Omental fat pad (tissue), 4 donors: ENCODE measurements at places on chromosomes 6 and 20.

DNA sequence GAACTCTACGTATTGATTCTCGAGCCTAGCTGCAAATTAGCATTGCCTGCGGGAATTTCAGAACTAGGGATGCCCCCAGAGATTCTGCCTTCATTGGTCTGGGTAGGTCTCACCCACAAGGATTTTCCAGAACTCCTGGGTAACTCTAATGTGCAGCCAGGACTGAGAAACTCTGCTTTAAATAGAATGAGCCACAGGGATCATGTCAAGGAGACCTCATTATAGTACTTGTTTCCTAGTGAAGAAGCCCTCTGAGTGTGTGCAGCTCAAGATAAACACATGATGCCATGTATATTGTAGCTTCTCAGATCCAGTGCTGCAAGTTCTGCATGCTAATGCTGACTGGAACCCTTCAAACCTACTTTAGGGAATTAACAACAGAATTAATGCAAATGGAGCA is 179.2 kb downstream of the PHACTR1 start:
- DNase-seq: no peak

DNA sequence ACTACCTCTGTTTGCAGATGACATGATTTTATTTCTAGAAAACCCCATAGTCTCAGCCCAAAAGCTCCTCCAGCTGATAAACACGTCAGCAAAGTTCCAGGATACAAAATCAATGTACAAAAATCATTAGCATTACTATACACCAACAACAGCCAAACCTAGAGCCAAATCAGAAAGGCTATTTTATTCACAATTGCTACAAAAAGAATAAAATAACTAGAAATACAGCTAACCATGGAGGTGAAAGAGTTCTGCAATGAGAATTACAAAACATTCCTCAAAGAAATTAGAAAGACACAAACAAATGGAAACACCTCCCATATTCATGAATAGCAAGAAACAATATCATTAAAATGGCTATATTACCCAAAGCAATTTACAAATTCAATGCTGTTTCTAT is 65.6 kb upstream of the HTR1E start:
- no peak for DNase-seq

DNA sequence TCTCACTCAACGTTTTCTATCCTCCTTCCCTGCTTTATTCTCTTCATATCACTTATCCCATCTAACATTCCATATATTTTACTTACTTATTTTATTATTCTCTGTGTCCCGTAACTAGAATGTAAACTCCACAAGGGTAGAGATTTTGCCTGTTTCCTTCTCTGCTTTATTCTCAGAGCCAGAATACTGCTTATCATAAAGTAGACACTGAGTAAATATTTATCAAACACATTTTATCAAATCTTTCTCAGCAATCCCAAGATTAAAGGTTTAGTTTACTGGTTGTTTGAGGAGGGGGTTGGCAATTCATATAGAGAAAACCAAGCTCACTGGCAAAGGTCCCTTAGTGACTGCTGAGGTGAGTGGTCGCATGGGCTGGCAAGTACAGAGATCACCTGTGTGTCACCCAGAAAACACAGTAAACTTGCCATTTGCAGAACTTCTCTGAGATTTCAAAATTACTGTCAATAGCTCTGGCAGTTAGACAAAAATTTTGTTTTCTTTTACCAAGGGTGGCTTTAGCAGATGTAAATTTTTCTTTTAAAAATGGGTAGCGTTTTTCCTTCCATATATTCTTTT is 662.4 kb downstream of the UTRN start:
- DNase-seq: no peak

DNA sequence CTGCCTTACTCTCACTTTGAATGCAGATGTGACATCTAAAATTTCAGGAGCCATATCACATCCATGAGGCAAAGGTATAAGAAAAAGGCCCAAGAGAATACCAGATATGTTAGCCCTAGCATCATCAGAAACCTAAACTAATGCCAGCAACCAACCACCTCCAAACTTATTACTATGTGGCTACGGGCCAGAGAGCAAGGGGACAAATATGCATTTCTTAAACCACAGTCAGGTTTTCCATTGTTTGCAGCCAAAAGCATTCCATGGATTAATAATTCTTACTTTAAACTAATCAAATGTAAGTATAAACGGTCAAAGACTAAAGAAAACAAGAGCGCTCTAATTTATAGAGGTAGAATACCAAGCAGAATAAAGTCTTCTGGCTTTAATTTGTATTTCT is 84.7 kb downstream of the TASP1 start:
- no peak for DNase-seq

- no peak for DNase-seq
Observed at GRCh38 chr6:3696525-3697088, 54.9 kb downstream of the PXDC1 start.

GRCh38 chr6:134351615-134352474 is 33.9 kb upstream of the SGK1 start:
- DNase-seq: no peak

DNA sequence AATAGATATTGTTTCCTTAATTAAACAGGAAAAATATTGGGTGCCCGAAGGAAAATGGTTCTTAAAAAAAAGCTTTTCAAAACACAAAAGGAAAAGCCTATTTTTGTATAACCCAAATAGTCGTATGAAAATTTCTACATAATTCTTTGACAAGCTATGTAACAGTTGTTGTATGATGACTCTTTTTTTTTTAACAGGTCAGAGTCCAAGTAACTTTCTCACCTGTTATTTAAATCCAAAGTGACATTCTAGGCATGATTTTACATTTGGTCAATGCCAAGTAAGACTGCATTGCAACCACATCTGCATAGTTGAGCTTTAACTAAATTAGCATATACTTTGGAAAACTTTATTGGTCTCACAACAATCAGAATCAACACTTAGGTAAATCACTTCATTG is 24.1 kb downstream of the GSTA2 start:
- DNase-seq: no peak

- DNase-seq: no peak
Observed at GRCh38 chr6:161292145-161292544, 18.3 kb upstream of the AGPAT4 start.

GRCh38 chr20:11918981-11919380 is 1.3 kb downstream of the BTBD3 start:
- DNase-seq: no peak

- no peak for DNase-seq
Observed at GRCh38 chr20:18090044-18090443, 32.3 kb upstream of the OVOL2 start.

DNA sequence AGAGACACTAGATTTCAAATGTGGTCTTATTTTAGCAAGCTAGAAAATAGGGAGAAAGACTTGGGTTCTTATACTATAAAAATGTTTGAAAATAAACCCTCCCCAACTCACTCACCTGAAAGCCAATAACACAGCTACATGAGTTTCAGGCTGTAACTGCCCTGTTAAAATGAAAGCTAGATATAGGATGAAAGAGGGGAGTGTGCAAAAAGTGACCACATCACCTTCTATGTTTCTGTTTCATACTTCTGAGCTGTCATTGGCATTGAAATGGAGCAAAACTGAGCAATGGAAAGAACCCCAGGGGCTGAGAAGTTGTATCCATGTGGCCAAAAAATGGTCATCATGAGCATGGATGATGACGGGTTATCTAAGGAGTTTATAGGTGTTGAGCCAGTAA is 148.1 kb upstream of the TENT5A start:
- no peak for DNase-seq

DNA sequence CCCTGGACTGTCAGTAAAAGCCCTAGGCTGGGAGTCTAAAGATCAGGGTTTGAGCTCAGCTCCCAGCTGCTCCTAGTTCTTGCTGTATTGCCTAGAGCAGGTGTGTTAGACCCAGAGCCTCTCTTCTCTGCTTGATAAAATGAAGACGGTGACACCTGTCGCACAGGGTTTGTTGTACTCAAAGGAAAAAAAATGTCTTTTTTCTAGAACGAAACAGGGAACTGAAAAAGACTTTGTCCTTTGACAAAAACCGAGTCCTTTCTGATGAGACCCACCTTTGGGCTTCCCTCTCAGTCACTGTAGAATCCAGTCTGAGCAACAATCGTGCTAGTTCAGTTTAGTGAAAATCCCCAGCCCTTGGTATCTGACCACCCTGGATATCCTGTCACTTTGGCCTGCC is 102.1 kb upstream of the LAMP5 start:
- DNase-seq: no peak

DNA sequence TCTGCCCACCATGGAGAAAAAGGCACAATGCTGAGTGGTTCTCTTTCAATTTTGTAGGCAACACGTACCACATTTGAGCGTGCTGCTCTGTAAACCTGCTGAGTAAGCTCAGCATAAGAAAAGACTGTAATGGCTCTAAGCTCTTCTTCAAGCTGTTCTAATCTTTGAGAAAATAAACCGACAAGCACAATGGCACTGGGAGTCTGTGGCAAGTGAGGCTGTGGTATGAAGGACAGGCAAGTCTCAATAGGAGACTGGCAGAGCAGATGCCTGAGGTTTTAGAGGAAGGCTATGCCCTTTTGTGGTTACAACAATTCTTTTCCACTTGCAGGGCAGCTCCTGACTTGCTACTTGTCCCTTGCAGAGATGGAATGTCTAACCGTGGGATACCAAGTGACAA is 136.7 kb upstream of the EXOC2 start:
- no peak for DNase-seq

GRCh38 chr6:95364016-95364604 is 213.2 kb upstream of the MANEA start:
- DNase-seq: no peak

DNA sequence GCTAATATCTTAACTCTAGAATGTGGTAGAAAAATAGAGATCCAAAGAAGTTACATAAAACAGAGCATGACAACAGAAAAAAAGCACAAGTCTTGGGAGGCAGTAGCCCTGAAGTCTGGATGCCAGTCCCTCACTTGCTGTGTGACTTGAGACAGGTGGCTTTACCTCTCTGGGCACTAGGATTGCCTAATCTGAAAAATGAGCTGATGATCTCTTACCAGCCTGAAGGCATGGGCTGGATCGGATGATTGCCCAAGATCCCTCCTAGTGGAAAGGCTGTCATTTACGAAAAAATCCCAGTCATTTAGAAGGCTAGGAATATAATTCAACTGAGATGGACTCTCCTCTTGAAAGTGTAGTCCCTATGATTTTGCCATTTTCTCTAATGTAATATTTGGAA is 10.9 kb upstream of the GCM1 start:
- DNase-seq: no peak

- no peak for DNase-seq
Observed at GRCh38 chr6:1738558-1739081, 128.9 kb downstream of the FOXC1 start.

DNA sequence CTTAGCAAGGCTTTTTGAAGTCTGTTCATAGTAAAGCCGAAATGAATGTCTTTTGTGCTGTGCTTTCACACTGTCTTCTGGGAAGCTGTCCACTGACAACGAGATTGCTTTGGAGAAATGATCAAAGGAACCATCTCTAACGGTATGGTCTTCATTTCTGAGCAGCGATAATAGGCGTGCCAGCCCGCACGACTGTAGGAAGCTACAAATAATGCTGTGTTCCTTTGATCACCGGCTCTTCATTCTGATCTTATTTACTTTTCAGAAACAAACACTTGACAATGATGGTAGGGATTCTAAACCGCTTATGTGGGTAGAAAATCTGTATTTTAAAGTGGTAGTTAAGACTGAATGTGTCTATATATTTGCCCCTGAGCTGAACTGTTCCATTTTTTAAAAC is 306.6 kb upstream of the EXOC2 start:
- no peak for DNase-seq

DNA sequence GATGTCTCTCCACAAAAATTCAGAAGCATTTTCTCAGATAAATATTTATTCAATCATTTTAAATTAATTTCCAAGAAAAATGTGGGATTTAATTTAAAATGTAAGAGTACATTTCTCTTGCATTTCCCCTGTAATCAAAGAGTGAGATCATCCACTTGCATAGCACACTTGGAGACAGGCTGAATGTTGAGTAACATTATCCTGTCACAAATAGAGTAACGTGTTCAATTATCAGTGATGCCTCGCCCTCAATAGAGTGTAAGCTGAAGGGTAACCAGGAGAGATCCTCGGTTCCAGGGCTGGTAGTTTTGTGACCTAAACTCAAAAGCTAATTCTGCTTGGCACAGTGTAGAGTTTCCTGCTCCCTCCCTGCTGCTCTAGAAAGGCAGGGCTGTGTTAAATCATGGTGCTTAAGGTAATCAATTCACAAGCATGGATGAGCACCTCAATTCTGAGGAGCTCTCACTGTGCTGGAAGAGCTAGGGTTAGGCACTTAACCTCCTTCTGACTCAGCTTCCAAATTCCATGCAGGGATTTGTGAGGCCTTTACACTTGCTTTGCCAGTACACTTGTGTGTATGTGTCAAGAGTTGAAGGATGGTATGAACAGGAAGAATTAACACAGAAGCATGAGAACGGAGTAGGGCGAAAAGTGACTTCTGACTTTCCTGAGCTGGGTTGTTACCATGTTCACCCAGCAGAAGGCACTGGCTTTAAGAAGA is 56.6 kb downstream of the MMUT start:
- no peak for DNase-seq

- no peak for DNase-seq
Observed at GRCh38 chr6:11208854-11209253, 23.6 kb downstream of the NEDD9 start.

GRCh38 chr6:6889601-6890000 is 218.2 kb upstream of the RREB1 start:
- DNase-seq: no peak

GRCh38 chr6:87029711-87030314 is 65.1 kb downstream of the CGA start:
- no peak for DNase-seq

- no peak for DNase-seq
Observed at GRCh38 chr6:119495230-119495683, 145.7 kb upstream of the MAN1A1 start.

DNA sequence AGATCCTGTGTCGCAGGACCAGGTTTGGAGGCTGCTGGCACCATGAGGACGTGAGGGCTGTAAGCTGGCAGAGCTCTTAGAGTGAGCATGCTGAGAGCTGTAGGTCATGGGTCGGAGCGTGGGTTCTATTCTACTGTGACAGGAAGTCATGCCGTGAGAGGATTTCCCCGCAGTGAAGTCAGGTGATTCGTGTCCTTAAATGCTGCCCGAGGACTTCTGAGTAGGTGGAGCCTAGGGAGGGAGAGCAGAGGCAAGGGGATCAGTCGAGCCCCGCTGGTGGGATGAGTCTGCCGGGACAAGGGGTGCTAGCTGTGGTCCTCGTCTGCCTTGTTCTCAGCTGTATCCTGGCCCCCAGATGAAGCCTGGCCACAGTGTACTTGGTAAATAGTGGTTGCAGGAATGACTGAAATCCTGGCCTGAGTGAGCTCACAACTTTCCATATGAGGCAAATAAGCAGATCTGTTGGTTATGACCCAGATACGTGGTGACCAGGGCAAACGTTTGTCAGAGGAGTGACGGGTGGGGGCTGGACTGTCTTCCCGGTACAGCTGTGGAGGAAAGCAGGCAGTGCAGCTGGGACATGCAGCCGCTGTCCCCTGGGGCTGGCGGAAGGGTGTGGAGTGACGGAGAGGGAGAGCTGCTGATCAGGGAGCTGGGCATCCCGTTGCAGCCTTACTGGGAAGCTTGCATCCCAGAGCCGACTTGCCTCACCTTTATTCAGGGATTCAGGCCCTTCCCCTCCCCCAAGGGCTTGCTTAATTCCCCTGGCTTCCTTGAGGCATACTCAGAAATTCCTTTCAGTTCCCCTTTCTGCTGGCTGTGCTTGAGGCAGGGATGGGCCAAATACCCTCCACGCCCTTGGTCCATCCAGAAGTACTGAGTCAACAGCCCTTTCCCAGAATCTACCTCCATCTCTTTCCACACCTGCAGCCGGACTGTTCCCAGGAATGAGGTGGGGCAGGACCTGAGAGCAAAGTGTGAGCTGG is 250.9 kb upstream of the RREB1 start:
- DNase-seq: peak; percentile 46

- no peak for DNase-seq
Observed at GRCh38 chr20:23230766-23231385, 119.7 kb upstream of the NXT1 start.

- DNase-seq: peak; percentile 62
Observed at GRCh38 chr6:30678964-30679726, 6.3 kb upstream of the DHX16 start.
